NAMALWA (cell line): ENCODE measurements at places on chromosomes 2 and 18.

GRCh38 chr2:20443276-20443920, 3.5 kb upstream of the RHOB start:
- DNase-seq, result peak; percentile 60

GRCh38 chr2:27909901-27910300, 19.4 kb downstream of the BABAM2 start:
- no peak for DNase-seq

GRCh38 chr2:239061824-239062570, 214.1 kb downstream of the TWIST2 start:
- DNase-seq, result no peak

DNA sequence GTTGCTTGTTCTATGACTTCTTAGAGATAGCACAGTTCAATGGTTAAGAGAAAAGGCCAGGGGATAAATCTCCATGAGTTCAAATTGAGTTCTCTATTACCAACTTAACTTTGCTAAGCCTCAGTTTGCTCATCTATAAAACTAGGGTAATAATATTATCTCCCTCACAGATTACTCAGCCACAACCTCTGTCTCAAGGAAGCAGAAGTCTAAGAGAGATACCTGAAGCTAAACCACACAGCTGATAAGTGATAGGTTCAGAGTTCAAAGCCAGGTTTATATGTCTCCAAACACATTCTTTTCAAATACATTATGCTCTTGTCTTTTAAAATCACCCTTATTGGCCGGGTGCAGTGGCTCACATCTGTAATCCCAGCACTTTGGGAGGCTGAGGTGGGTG, 287.7 kb downstream of the NBAS start:
- no peak for DNase-seq

DNA sequence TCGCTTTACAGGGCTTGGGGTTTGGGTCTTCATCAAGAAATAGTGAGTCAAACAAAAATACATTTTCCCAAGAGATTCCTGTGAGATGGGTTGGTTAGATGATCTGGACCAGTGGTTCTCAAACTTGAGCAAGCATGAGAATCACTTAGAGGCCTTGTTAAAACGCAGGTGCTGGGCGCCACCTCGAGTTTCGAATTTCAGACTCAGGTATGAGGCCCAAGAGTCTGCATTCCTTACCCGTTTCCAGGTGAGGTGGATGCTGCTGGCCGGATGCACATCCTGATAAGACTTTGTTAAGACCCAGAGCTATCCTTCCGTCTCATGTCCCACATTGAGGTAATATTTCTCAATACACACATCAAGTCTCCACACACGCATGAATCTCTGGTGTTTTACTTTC, 707.8 kb upstream of the SALL3 start:
- DNase-seq, result no peak

DNA sequence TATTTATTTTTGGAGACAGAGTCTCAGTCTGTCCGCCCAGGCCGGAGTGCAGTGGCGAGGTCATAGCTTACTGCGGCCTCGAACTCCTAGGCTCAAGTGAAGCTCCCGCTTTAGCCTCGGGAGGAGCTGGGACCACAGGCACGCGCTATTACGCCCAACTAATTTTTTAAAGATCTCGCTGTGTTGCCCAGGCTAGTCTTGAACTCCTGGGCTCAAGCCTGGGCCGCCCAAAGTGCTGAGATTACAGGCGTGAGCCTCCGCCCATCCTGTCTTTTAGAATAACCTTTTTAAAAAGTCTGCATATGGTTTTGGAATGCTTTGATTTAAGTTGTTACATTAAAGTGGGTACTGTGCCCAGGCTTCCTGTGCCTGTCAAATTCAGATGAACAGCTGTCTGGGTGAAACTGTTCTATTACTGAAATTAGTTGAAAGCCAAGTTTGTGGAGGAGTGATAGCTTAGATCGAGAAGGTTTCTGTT, 944 bp downstream of the RAB3GAP1 start:
- peak; percentile 38 for DNase-seq

DNA sequence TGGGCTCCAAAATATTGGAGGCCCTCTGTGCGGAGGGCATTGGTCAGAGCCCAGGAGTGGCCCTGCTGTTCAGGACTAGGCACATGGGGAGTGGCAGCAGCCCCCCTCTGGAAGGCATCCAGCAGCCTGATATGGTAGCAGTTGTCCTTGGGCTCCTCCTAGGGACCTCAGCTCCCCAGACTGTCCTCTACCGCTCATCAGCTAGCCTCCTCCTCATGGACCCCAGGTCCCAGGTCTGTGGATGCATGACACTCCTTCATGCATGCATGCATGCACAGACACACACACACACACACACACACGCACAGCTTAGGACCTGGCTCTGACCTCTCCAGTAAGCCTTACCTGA, 15.4 kb upstream of the ATP6V1B1 start:
- no peak for DNase-seq

DNA sequence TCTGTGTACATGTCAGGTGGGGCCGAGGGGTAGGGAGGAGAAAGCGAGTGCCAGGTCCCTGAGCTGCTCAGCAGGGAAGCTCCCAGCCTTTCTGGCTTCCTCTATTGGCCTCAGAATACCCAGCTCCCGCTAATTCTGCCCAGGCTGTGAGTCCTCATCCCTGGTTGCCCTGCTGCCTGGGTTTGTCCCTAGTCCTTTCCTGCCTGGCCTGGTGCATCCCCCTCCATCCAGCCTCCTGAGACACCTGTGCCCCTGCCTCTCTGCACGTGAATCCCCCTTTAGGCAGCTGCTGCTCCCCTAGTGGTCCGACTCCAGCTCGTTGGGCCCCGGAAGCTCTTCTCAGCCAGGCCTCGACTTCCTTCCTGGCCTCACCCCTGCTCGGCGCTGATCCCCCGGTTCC, 54.6 kb downstream of the INHBB start:
- DNase-seq, result no peak

DNA sequence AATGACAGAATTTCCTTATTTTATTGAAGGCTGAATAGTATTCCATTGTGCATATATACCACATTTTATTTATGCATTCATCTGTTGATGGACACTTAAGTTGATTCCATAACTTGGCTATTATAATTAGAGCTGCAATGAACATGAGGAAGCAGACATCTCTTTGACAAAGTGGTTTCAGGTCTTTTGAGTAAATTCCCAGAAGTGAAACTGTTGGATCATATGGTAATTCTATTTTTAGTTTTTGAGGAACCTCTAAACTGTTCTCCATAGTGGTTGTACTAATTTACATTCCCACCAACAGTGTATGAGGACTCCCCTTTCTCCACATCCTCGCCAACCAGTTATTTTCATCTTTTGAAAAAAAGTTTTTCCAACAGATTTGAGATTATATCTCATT, 77.5 kb downstream of the TMEM200C start:
- DNase-seq, result no peak

- DNase-seq, result no peak
Measured at GRCh38 chr2:152354069-152354755, 19.2 kb downstream of the FMNL2 start.

DNA sequence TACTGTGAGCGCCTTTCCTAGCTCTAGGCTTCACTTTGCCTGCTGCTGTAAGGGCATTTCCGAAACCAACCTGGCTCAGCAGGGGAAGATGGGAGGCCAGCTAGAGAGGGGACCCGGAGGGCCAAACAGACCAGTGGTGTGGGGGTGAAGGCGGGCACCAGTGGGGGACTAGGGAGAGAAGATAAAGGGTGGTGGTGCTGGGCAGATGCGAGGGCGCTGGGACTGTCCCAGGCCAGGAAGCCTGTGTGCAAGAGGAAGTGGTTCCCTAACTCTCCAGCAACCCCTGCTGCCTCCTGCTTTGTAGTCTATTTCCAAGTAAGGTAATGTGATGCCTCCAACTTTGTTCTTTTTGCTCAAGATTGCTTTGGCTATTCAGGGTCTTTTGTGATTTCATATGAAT, 73.1 kb downstream of the DNAH7 start:
- DNase-seq, result no peak

GRCh38 chr18:48354746-48355260, 54.4 kb downstream of the ZBTB7C start:
- DNase-seq, result no peak

DNA sequence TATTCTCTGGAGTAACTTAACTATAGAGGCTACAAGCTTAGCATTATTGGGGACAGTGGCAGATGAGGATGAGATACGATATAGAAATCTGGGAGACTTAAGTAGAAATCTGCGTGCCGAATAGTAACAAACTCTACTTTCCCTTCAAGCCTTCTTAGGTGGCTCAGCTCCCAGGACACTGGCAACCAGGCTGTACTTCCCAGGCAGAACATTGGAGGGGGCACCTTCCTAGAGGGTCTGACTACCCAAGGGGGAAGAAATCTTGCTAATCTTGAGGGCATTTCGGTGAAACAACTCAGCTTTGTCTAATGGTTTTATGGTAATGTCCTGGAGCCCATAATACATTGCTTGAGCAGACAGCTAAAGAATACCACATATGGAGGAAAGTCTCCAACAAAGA, 126.2 kb upstream of the DTNA start:
- DNase-seq, result no peak

GRCh38 chr2:2726163-2726562, 395.1 kb upstream of the MYT1L start:
- no peak for DNase-seq

GRCh38 chr2:126431136-126431535, 224.8 kb upstream of the GYPC start:
- no peak for DNase-seq

DNA sequence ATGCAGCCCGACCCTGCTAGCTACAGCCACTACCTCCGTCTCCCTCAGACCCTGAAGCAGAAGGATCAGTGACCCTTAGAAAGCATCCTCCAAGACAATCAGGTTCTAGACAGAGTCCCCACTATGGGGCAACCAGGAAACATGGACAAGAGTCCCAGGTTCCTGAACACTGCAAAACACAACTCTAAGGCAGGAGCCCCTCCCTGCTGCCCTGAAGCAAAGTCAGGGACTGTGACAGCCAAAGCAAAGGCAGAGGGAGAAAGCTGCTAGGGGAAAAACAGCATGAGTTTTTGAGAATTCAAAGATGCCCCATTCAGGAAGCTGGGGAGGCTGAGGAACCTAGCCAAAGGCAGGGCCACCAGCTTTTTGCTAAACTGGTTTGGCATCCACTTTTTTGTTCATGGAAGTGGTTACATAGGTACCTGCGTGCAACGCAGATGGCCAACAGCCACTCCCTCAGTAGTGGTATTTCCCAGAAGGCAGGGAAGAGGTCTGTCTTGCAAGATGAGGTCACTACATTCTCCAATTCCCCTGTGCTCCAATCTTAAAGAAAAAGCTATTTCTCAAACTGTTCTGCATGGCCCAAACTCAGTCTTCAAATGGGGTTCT, 33.2 kb downstream of the MYO5B start:
- DNase-seq, result no peak

DNA sequence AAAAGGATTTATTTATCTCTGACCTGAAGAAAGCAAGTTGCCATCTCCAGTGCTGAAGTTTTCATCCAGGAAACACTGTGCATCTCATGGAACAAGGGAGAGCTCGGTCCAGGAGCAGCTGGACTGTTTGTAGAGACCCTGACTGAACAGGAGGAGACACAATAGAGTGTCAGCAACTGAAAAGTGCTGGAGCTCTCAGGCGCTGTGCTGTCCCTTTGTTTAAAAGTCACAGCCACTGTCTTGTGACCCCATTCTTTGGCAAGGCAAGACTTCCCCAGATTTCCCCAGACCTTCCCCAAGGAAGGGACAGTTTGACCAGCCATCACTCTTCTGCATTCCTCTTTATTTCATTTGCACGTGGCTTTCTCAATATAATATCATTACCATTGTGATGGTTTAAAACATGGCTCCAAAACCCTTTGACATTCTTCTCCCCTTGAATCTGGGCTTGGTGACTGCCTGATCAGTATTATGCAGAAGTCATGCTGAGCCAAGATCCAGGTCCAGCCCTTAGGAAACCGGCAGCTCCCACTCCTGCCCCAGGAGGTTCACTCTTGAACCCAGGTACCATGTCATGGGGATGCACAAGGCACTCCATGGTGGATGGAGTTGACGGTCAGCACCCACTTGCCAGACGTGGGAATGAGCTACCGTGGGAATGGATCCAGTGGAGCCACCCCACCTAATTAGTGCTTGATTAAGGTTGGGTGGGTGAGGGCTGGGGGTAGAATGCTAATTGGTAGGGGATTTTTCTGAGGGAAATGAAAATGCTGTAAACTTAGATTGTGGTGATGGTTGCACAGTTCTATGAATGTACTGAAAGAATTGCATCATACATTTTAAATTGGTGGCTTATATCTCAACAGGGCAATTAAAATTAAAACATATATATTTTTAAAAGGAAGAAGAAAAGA, 497.9 kb upstream of the RAB6C start:
- no peak for DNase-seq

DNA sequence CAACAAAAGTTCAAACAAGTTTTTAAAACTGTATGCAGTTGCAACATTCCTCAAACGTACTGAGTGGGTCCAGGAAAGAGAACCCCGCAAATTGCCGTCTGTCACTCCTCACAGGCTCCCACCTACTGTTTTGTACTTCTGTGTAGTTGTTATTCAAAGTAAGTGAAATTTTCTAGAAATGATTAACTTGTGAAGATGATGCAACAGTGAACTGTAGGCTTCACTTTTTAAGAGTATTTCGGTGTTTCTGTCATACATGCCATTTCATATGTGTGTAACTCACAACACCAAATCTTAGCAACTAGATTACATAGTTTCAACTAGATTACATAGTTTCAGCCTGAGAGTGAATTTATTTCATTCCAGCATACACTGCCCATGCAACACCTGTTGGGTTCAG, 226.0 kb upstream of the TANK start:
- DNase-seq, result no peak

DNA sequence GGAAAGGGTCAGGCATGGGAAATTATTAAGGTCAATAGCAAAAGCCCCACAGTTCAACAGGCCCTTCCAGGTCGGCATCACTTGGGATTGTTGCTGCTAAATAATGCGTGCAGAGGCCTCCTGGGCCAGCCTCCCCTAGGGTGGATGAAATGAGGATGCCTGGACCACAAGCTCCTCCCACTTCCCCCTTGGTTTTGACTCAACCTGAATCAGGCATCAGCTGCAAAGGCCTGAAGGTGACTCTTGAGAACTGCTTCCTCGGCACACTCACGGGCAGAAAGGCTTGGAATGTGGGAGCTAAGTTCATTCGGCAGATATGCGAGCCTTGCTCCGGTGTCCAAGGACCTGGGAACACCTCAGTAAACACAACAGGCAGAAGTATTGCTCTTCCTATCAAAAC, 69.3 kb downstream of the MBP start:
- DNase-seq, result peak; percentile 41

- DNase-seq, result no peak
Measured at GRCh38 chr2:189300916-189301315, 121.4 kb upstream of the COL5A2 start.

- DNase-seq, result no peak
Measured at GRCh38 chr2:216151313-216152025, 42.3 kb downstream of the XRCC5 start.

DNA sequence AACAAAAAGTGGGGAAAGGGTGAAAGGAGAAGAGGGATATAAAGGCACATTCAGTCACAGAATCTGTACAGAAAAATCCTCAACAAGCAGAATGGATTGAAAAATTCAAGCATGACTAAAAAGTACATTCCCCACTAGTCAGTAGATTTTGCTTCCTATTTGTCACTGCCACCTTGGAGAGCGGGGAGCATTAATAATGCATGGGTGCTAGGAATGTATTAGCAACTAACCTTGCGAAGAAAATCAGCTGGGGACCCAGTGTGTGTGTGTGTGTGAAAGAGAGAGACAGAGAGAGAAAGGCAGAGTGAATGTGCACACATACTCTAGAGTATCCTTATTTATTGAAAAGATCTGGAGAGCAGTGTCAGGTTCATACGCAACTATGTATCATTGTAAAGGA, 968.7 kb upstream of the ZEB2 start:
- no peak for DNase-seq
